Heart right ventricle (tissue), 16 donors: ENCODE measurements at places on chromosomes 1 and 21. TPM values are rescaled to one million over a fixed set of nuclear protein-coding genes. Genes with fewer than 3 reads are reported as not detected.

The NTRK1 gene
- 0.28 TPM for polyA plus RNA-seq

The C4BPA gene
- polyA plus RNA-seq, result not detected

The CDCA8 gene
- polyA plus RNA-seq, result 0.29 TPM

The CBR3 gene
- 3.7 TPM for polyA plus RNA-seq

The RIIAD1 gene
- 5.5 TPM for polyA plus RNA-seq

DNA sequence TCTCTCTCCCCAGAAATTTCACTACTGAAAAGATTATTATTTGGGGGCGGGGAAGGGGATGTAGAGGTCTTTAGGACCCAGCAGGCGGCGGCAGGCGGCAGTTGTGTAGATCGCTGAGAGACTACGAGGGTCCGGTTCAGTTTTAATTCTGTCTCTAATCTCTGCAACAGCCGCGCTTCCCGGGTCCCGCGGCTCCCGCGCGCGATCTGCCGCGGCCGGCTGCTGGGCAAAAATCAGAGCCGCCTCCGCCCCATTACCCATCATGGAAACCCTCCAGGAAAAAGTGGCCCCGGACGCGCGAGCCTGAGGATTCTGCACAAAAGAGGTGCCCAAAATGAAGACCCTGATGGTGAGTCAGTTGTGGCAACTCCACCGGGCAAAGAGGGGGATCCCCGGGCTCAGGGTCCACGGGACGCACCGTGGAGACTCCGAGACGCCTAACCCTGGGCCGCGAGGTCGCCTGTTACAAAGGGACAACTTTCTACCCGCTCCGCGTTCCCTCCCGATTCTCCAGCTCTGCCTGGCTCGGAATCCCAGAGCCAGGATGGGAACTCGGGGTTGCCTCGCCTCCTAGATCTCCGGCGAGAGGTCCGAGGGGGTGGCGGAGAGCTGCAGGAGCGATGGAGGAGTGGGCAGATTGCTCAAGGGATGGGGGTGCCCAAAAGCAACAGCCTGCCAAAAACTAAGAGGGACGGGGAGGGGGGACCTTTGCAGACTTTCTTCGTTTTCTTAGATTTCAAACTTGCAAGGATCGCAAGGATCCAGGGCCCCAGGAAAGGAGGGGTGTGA lies at the start of gene ST6GALNAC5:
TSS of gene ST6GALNAC5 (plus strand) at position 139 of the 789 bp plus-strand sequence.
- DNase-seq, result no peak

DNA sequence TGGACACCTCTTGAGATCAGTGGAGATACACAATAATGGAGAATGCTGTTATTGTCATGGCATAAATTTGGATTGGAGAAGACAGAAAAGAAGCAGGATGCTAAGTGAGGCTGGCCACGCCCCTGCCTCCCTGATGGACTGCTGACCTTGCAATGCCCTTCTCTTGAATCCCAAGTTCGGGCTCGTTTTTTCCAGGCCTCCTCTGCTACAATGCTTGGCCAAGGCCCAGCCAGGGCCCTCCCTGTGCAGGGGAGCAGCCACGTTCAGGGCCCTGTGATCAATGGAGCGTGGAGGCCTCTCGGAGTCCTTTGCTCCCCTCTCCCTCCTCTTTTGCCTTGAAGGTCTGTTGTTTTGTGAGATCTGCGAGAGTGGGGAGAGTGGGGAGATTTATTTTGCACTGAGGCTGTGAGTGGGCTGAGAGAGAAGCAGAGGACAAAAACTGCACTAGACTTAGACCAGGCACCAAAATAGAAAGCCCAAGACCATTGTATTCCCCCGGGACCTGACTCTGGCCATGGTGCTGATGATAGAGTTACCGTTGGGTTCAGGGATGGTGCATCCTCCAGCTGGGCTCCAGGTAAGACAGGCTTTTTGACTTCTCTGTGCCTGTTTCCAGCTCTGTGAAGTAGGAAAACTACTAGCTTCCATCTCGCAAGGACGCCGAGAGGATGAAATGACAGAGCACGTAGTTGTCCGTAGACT lies 268.6 kb downstream of the KAZN start:
- no peak for DNase-seq

DNA sequence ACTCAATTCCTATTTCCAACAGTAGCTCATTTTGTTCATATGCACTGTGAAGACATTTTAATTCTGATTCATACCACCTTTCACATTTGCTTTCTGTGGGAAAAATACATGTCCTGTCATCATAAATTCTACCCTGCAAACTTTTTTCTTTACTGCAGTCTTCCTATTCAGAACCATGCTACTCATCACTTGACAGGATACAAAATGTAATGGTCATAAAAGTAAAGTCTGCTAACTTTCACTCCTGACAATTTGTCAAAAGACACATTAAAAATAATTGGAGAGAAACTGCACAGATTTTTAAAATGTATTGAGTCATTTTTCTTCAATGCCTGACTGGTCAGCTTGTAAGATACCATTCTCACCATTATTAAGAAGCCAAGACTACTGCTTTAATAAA lies 1817.1 kb downstream of the BRINP3 start:
- no peak for DNase-seq

- no peak for DNase-seq
Observed at GRCh38 chr1:62434618-62435001, 2.2 kb upstream of the USP1 start.

GRCh38 chr1:200506471-200506870 lies 96.6 kb upstream of the ZNF281 start:
- no peak for DNase-seq

- DNase-seq, result no peak
Observed at GRCh38 chr1:173015629-173016028, 35.1 kb downstream of the TNFSF18 start.

DNA sequence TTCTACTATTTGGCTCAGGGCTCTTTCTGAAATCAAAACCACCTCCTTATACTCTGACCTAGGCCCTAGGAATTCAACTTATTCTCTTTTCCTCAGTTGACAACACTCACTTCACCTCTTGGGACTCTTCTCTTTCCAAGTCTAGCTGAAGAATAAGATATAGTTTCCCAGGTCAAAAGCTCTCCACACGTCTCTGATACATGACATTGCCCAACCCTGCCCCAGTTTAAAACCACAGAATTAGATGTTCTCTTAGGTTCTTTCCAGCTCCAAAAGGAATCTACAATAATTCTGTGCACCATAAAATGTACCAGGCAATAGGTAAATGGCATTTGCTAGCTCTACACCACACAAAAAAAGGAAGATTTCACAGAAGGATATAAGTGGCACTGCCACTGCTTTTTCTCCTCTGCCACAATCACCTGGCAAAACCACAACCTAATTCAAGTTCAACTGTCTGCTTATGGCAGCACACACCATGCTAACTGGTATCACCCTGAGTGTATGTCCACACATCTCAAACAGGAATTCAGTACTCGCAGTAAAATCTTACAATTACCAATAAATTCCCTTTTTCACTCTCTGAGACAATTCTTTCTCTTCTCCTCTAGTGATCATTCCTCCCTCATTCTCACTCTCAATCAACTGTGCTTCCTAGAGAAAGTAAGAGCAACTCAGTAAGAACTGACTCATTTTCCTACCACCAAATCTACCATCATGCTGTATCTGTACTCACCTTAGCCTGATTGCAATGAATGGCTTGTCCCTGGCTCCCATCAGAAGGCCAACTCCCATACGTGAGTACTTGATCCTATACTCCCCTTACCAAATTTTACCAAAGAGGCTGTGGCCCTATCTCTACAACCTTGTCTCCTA lies 27.3 kb downstream of the ZBTB8OS start:
- no peak for DNase-seq

- no peak for DNase-seq
Observed at GRCh38 chr21:17802572-17802971, 16.6 kb downstream of the C21orf91 start.
